Stimulated activated CD8-positive, alpha-beta memory T cell treated with anti-CD3 and anti-CD28 coated beads, Interleukin-12 subunit alpha, Interleukin-12 subunit beta, amount 100 ng/mL, for 1 hour (primary cell): ENCODE measurements at places on chromosomes 13 and 19.

DNA sequence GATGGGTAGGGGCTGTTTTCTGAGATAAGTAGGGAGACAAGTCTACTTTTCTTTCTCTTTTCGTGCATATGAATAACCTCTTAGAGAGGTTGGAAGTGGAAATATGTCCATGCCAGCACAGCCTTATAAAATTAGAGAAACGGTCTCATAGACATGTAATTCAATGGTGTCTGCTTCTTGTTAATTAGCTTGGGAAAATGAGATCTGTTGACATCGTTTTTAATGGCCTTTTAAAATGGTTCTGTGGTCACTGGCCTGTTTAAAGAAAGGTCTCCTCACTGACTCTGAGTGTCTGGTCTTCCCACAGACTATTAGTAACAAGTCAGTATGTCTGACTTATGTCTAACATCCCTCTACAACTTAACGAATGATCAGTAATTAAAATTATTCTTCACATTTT is 487.1 kb downstream of the SLITRK6 start:
- no peak for DNase-seq

DNA sequence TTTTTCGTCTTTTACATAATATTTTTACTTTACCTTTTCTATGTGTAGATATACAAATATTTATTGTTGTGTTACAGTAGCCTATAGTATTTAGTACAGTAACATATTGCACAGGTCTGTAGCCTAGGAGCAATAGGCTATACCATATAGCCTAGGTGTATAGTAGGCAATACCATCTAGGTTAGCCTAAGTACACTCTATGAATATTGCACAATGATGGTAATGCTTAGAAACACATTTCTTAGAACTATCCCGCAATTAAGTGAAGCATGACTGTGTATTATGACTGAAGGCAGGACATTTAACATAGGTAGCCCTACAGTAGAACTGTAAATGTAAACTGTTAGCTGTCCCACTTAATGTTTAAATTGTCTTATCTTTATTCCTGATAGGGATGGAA is 964.3 kb downstream of the SLITRK1 start:
- no peak for DNase-seq

GRCh38 chr19:18469069-18469846 is 31.3 kb upstream of the ISYNA1 start:
- DNase-seq: peak; percentile 41

- no peak for DNase-seq
Measured at GRCh38 chr19:45508417-45508860, 1.2 kb downstream of the VASP start.

GRCh38 chr13:97932036-97932435 is 21.4 kb upstream of the IPO5 start:
- DNase-seq: no peak

GRCh38 chr13:80946008-80946802 is 605.3 kb upstream of the SPRY2 start:
- DNase-seq: no peak

GRCh38 chr13:86510792-86511191 is 711.6 kb upstream of the SLITRK6 start:
- DNase-seq: no peak

DNA sequence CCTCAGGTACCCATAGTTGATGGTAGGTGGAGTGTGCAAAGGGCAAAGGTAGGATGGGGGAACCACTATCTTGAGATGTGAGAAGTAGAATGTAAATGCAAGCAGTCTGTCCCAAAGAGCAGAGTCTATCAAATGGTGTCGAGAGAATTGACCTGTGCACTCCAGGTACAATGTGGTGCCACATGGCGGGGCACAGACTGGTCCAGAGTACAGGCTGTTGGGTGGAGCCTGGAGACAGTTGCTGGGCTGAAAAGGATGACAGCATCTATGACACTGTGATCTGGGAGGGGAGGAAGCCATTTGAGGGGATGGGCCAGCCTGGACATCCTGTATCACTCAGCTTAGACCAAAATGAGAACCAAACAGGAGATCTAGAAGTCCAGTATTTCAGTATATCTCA is 180.6 kb downstream of the ABCC4 start:
- no peak for DNase-seq

- peak; percentile 12 for DNase-seq
Measured at GRCh38 chr19:36488846-36489117, 579 bp downstream of the ZNF566 start.

GRCh38 chr13:70027551-70027950 is 80.1 kb upstream of the ATXN8OS start:
- no peak for DNase-seq

- DNase-seq: peak; percentile 22
Measured at GRCh38 chr19:49766930-49767299, at the start of gene AP2A1. Gene AP2A1, plus strand, starts transcription at chr19:49767001. Its CDS starts 133 bp downstream, at chr19:49767134.

GRCh38 chr13:40002016-40002415 is 346.6 kb downstream of the COG6 start:
- DNase-seq: no peak

DNA sequence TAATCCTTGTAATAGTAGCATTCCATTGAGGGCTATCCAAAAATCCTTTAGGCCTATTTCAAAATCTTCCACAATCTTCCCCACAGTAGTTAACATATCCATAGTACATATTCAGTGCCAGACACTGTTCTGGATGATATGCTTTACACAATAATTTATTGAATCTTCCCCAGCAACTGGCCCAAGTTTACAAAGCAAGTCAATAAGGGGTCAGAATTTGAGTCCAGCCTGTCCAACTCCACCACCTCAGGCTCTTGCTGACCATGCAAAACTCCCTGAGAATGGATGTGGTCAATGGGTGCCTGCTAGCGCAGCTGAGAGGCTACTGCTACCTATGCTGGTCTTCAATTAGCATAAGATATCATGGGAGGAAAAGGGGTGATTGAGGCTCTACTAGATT is 529.6 kb downstream of the FGF9 start:
- no peak for DNase-seq

GRCh38 chr13:65940720-65941119 is 1289.4 kb downstream of the PCDH9 start:
- no peak for DNase-seq

DNA sequence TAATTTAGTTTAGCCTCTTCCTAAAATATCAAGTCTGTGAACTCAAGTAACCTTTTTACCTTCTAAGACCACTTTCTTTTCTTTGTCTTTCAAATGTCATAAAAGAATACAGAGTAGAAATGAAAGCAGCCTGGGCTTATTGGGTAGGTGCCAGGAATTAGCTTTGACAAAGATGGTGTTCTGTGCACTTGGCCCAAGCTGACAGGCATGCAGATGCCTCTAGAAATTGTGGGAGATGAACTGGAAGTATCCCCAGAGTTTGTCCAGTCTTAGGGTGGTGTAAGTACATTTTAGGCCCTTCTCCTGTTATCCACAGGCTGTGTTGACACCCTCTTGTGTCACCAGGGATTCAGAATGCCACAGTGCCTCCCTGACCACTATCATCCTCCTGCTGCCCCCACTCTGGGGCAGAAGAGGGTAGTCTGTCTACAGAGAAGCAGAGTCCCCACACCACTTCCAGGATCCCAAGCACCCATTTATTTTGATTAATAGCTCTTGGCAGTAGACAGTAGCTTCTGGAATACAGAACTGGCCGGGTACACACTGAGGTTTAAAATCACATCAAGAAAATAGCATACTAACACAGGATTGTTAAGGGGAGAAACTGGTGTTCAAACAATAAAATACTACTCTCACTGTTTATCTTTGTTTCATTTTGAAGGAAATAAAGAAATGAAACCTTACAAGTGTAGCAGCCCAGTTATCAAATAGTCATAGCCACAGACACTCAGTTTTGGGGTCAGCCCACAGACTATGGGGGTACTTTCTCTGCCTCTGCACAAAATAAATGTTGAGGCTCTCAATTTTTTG is 343.2 kb downstream of the KCNRG start:
- no peak for DNase-seq

- DNase-seq: no peak
Measured at GRCh38 chr13:75812751-75813181, 176.6 kb downstream of the LMO7 start.

DNA sequence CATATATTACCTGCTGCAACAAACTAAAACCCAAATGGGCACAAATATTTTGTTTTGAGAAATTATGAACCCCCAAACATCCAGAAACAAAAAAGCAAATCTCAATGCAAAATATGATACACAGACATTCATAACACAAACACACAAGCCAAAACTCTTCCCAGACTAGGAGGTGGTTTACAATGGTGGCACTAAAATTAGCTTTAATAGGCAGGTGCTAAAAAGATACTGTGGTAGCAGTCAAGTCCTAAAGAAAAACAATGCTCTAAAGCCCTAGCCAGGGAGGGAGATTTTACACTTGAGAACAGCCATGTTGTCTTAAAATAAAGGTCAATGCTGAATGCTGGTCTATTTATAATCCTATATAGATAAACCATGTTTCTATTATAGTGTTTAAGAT is 65.0 kb downstream of the DOCK9 start:
- no peak for DNase-seq

GRCh38 chr13:40756042-40756441 is 14.9 kb downstream of the MRPS31 start:
- DNase-seq: no peak

DNA sequence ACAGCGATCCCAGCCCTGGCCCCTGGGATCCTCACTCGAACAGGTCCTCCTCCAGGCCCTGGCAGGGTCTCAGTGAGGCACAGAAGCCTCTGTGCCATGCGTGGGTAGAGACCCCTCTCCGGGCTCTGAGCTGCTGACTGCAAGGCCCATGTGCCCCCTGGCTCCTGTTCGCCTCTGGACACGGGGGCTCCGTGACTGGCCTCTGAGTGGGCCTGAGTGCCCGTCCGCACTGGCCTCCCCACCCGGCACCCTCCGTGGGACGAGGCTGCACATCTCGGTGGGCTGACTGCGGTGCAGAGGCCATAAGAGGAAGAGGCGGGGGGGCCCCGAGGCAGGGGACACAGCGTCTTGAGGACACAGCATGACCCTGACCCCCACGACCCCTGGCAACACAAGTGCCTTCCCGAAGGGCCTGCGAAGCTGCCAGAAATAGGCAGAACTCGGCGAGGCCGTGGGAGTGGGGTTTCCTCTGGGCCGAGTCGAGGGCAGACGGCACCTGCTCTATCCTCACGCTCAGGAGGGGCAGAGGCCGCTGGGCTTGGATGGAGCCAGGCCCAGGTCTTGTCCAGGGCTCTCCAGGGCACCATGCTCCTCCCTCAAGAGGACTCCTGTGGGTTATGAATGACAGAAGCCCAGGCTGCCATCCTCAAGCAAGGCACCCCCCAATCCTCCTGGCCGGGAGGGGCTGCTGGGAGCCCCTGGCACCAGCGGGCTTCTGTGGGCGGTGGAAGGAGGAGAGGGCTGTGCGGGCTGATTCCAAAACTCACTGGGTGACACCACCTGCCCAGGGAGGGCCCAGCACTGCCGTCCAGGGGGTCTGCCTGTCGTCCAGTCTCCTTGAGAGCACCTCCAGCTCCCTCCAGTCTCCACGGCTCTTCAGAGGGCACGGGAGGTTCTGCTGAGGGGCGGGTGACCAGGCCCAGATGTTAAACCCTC is 52.6 kb downstream of the RASA3 start:
- DNase-seq: no peak

- DNase-seq: peak; percentile 76
Measured at GRCh38 chr19:797528-798414, 519 bp downstream of the PTBP1 start.

DNA sequence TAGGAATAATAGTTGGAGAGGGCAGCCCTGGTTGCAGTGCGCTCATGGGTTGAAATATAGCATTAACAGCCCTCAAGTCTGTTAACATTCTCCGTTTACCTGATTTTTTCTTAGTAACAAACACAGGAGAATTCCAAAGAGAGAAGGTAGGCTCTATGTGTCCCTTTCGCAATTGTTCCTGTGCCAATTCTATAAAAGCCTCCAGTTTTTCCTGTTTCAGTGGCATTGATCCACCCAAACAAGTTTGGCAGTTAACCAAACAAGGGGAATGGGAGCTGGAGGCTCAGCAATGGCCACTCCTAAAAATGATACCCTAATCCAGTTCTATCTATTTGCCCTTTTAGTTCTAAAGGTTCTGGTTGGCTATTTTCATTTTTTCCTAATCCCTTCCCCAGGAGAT is 151.6 kb downstream of the ZNF486 start:
- no peak for DNase-seq

DNA sequence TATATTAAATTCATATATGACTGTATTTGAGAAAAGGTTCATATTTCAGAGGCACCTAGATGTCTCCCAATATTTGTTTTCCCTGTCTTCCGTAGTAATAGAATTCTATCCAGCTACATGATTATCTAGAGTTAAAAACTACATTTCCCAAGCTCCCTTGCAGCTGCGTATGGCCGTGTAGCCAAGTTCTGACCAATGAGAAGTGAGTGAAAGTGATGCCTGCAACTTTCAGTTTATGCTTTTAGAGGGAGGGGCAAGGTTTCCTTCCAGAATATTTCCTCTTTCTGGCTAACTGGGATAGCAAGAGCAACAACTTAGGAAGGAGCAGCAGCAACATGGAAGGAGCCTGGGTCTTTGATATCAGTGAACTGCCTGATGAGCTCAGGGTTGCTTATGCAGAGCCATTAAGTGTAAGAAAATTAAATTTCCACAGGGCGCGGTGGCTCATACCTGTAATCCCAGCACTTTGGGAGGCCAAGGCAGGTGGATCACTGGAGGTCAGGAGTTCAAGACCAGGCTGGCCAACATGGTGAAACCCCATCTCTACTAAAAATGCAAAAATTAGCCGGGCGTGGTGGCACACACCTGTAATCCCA is 23.2 kb upstream of the CYP2A13 start:
- no peak for DNase-seq

GRCh38 chr19:17686023-17686521 is 2.1 kb downstream of the UNC13A start:
- DNase-seq: no peak

GRCh38 chr13:86269511-86269910 is 470.3 kb upstream of the SLITRK6 start:
- no peak for DNase-seq

DNA sequence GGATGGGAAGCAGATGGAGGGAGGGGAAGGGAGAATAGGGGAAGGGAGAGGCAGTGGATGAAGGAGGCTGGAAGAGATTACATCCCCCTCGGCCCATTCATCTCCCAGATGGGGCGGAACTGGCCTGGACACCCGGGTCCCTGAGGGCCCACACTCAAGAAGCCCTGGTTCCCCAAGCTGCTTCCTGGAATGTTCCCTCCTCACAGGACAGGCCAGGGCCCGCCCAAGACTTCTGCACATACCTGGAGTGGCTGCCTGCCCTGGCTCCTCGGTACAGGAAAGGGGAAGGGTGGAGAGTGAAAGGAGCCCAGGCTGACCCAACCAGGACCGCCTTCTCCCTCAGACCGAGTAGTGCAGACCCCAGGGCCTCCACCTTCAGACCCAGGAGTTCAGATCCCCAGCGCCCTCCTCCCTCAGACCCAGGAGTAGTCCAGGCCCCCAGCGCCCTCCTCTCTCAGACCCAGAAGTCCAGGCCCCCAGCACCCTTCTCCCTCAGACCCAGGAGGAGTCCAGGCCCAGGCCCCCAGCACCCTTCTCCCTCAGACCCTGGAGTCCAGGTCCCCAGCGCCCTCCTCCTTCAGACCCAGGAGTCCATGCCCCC is 489 bp downstream of the NTF4 start:
- no peak for DNase-seq

DNA sequence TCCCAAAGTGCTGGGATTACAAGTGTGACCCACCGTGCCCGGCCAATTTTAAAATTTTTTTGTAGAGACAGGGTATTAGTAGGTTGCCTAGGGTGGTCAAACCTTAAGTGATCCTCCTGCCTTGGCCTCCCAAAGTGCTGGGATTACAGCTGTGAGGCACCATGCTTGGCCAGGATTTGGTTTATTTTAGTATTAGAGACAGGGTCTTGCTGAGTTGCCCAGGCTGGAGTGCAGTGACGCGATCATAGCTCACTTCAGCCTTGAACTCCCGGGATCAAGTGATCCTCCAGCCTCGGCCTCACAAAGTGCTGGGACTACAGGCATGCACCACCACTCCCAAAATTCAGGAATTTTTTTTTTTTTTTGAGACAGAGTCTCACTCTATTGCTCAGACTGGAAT is 5.4 kb upstream of the ZNF414 start:
- no peak for DNase-seq
